ENCODE measurements at places on chromosomes 12 and 14. TPM values are rescaled to one million over a fixed set of nuclear protein-coding genes. Genes with fewer than 3 reads are reported as not detected.

- DNase-seq, result no peak
Measured at GRCh38 chr12:29455087-29455486, 42.4 kb downstream of the OVCH1 start.

GRCh38 chr14:34374998-34375740 lies 86.9 kb downstream of the SPTSSA start:
- no peak for DNase-seq

- no peak for DNase-seq
Measured at GRCh38 chr12:75585330-75585729, 73.9 kb upstream of the KRR1 start.

- DNase-seq, result no peak
Measured at GRCh38 chr14:50615552-50615951, 52.6 kb downstream of the SAV1 start.

DNA sequence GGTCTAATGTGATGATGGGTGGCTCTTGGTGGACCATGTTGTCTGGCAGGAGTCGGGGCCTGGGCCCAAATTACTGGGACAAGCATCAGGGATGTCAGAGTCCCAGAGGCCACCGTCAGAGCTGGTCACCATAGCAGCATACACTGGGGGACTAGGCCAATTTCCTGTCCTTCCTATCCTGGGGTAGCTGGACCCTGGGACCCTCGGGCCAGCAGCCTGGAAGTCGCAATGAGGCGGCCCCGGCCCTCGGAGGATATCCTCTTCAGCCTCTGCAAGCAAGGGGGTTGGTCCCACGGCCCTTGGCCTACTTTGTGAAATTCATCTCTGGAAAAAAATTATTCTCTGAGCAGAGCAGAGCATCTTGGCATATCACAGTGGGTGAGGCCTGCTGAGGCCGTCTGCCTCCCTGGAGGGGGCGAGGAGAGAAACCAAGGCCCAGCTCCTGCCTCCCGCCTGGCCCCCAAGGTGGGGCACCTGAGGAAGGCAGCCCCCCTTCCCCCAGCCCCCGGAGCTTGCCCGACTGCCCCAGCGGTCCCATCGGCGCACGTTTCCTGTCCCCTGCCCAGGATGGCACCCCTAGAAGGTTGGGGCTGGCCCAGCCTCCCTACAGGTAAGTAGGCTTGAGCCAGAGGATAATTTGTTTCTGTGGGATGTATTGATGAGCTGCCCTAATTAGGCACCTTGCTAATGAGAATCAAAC lies 135.0 kb upstream of the MYL2 start:
- DNase-seq, result no peak

- no peak for DNase-seq
Measured at GRCh38 chr12:95884998-95885397, 26.2 kb downstream of the SNRPF start.

DNA sequence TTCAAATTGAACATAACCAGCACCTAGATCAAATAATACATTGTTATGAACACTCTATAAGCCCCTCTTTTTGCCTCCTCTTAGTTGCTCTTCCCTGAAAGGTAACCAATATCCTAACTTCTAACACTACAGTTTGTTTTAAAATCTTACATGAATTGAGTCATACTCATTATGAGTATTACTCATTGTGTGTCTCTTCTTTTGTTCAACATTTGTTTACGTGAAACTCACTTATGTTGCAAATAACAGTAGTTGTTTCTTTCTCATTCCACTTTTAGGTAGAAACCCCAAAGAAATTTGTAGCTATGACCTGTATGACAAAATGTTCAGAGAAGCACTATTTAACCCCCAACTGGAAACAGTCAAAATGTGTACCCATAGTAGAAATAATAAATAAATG lies 6.6 kb downstream of the LRRC9 start:
- no peak for DNase-seq

DNA sequence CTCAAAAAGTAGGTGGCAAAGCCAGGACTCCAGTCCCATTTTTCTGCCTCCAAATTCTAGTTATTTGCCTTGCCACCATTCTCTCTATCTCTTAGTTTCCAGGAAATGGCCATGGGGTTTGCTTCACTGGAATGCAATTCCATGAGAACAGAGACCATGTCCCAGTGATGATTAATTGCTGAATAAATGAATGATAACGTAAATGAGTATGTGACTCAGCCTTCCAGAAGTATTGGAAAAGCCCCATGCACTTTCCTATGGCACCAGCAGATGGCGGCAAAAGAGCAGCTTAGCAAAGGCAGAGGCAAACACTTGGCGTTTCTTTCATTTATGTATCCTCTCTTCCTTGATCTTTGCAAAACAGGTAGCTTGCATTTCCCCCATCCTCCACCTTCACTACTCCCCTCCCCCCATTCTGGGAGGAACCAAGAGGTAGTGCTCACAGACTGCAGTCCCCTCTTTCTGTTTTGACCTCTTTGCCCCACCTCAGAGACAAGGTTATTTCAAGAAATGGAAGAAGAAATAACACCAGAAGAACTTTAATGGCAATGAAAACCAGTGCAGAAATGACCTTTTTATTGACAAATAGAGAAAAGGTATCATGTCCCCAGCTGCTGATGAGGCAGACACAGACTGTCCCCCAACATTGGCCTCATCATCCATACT lies 21.3 kb downstream of the TBX3 start:
- DNase-seq, result peak; percentile 24

- no peak for DNase-seq
Measured at GRCh38 chr14:22007363-22007762, 333.7 kb upstream of the OR4E1 start.

- no peak for DNase-seq
Measured at GRCh38 chr14:19873178-19873577, 1.8 kb upstream of the OR4K2 start.

- no peak for DNase-seq
Measured at GRCh38 chr12:57620245-57620935, 9.2 kb downstream of the ARHGEF25 start.

GRCh38 chr12:81596558-81596957 lies 162.6 kb downstream of the PPFIA2 start:
- DNase-seq, result no peak

DNA sequence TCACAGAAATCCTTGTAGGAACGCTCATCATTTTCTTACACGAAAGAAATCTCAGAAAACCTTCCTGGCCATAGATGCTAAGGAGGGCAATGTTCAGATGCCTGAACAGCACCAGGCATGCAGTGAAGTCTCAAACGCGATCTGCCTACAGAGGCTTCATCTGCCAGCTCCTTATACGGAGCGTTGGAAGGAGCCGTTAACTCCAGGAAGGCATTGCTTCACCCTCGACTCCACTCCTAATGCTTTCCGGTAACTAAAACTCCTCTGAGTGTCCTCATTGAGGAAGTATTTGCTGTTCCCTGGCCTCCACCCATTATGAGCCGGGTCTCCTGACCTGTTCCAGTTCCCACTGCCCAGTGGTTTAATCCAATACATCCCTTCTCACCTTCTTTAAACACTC lies 502.7 kb downstream of the BCL11B start:
- no peak for DNase-seq

DNA sequence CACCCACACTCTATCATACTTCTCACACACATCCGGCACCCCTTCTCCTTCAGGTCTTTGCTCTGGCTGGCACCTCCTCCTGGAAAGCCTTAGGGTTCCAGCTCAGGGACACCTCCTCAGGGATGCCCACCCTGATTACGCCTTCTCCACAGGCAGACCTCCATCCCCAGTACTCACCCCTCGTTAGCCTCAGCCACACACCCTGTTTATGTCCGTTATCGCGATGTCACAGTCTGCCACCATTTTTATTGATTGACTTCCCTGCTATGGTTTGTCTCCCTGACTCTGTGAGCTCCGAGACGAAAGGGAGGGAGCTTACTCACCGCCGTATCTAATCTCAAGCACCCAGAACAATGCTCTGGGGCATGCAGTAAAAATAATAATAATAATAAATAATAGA lies 191.7 kb upstream of the LHX5 start:
- no peak for DNase-seq

DNA sequence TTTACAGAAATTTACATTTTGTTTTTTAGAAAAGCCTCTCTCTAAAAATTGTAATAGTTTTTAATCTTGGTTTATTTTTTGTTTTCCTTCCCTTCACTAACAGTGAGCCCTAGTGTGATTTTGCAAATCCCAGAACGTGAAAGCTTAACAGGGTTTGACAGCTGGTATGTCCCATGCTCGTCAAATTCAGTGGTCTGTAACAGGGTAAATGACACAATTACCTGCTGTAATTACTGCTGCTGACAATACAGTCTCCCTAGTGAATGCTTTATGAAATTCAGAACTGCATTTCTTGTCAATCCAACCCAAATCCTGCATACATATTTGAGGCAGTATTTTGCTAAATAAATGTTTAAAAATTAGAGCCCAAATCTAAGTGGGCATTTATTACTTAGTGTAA lies 249.2 kb downstream of the NELL2 start:
- DNase-seq, result no peak

DNA sequence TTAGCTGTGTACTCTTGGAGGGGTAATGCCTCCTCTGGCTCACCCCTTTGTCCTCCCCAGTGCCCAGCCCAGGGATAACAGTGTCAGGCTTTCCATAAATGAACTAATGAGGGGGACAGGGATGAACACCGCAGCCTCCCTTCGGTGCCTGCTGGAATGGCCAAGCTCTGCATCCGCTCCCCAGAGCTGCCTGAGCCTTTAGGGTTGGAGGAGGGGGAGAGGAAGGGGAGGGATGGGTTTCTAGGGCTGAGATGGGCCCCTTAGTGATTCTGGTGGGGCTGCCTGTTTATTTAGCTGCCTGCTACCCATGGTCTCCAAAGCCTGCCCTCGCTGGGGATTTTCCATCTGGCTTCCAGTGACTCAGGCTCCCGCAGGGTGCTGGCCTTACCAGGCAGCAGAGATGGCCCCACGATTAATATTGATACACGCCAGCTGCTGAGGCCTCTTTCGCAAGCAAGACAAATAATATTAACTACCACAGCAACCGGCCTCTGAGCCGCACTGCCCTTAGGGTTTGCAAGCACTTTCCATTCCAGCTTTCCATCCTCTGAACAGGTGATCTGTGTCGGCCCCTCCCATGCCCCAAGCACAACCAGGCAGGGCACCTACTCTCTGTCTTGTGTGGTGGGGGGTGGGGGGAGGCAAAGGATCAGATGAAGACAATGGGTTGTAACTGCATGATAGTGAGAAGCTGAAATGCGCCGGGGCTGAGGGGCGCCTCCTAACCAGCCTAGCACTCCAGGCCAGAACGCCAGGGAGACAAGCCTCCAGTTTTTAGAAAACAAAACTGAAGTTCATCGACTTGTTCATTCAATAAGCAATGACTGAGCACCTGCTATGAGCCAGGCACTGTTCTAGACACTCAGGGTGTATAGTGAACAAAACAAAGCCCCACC lies 56.7 kb downstream of the C14orf132 start:
- DNase-seq, result no peak

DNA sequence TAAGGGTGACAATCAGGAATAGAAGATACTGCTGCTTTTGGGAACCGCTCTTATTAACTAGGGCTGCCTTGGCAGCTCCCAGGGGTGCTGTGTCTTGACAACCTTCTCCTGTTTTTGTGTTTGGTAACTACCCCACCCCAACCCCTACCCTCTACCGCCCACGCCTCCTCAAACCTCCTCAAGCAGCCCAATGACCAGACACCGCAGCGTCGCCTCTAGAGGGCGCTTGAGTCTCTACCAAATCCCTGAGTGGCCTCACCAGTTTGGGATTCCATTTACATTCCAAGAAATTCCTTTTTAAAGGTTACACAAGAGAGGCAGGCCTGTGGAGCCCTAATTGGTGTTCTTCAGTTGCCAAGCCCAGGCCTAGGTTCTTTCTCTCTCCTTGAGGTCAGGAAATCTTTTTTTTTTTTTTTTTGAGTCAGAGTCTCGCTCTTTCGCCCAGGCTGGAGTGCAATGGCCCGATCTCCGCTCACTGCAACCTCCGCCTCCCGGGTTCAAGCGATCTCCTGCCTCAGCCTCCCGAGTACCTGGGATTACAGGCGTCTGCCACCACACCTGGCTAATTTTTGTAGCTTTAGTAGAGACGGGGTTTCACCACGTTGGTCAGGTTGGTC lies 72.4 kb upstream of the USP44 start:
- no peak for DNase-seq

GRCh38 chr14:97916669-97917568 lies 1119.7 kb downstream of the VRK1 start:
- DNase-seq, result no peak

DNA sequence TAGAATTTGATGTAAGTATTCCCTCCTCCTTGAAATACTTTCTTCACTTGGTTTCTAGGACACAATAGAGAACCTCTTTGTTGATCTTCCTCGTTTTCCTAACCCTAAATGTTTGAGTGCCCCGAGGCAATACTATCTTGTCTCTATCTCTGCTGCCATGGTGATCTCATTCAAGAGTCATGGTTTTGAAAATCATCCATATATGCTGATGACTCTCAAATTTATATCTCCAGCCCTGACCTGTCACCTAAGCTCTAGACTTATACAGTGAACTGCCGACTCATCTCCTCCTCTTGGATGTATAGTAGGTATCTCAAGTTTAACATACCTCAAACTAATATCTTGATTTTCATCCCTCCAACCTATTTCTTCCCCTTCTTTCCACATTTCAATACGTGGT lies 71.4 kb downstream of the RIC8B start:
- DNase-seq, result no peak

- DNase-seq, result no peak
Measured at GRCh38 chr14:95046711-95047681, 110.3 kb downstream of the DICER1 start.

DNA sequence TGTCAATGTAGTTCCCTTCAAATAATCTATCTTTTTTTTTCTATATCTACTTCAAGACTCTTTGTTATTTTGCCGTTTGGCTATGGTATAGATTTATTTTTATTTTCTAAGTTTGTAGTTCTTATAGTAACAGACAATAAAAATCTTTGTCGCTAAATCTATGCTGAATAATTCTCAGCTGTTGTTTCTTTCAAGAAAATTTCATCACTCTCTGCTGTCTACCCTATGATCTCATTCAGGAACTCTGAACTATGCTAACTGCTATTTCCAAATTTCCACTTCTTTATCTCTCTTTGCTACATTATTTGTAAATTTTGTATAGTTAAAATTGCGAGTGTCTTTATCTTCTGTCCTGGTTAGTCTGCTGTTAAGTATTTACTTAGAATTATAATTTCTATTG lies 353.6 kb downstream of the LRFN5 start:
- DNase-seq, result no peak

GRCh38 chr12:38159092-38159551 lies 157.5 kb upstream of the ALG10B start:
- DNase-seq, result no peak

GRCh38 chr12:28884904-28885679 lies 264.0 kb upstream of the FAR2 start:
- no peak for DNase-seq

Gene CNTN1
- total RNA-seq, result not detected

Gene TAS2R46
- total RNA-seq, result 1.3 TPM

Gene APAF1
- 28.3 TPM for total RNA-seq

Gene RIC8B
- total RNA-seq, result 11.4 TPM

Gene AMN
- total RNA-seq, result 0.44 TPM

Gene PDZRN4
- total RNA-seq, result not detected

Gene REM2
- total RNA-seq, result 0.28 TPM

Gene CEBPE
- not detected for total RNA-seq

Gene RNFT2
- 14.4 TPM for total RNA-seq
